Hippocampal formation (tissue), 2 donors: ENCODE measurements at places on chromosomes 1 and 21.
A peak's percentile ranks its signal among the peaks of the same experiment; 100 is the strongest.

DNA sequence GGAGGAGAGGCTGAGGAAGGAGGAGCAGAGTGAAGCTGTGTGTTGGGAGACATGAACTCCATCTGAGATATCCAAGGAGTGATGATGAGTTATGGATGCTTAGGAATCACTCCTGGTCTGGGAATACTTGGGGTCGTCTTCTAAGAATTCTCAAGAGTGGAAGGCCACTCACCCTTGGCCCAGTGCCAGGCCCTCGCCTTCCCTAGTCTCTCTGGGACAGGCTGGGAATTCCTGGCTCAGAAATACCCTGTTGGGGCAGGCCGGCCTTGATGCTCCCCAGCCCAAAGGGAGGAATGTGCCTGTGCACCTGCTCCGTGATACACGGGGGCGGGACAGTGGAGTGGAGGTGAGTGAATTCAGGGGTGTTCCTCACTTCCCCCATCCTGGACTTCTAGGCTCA lies 12.6 kb upstream of the LMNA start:
- DNase-seq = no peak

DNA sequence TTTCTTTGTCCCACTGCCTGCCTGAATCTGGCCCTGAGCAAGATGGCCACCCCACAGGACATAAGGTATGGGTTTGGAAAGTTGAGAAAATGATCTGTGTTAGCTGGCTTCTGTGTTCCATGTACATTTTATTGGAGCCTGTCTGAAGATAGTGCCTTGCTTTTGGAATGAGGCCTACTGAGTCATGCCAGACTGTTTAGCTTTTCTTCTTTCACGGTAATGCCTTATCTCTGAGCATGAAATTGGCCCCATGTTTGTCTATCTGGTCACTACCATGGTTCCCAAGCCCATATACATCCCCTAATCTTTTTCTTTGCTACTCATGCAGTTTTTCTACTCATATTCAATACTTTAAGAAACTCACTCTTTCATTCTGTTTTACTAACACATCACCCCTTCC lies 85.1 kb upstream of the LMO4 start:
- DNase-seq = no peak

DNA sequence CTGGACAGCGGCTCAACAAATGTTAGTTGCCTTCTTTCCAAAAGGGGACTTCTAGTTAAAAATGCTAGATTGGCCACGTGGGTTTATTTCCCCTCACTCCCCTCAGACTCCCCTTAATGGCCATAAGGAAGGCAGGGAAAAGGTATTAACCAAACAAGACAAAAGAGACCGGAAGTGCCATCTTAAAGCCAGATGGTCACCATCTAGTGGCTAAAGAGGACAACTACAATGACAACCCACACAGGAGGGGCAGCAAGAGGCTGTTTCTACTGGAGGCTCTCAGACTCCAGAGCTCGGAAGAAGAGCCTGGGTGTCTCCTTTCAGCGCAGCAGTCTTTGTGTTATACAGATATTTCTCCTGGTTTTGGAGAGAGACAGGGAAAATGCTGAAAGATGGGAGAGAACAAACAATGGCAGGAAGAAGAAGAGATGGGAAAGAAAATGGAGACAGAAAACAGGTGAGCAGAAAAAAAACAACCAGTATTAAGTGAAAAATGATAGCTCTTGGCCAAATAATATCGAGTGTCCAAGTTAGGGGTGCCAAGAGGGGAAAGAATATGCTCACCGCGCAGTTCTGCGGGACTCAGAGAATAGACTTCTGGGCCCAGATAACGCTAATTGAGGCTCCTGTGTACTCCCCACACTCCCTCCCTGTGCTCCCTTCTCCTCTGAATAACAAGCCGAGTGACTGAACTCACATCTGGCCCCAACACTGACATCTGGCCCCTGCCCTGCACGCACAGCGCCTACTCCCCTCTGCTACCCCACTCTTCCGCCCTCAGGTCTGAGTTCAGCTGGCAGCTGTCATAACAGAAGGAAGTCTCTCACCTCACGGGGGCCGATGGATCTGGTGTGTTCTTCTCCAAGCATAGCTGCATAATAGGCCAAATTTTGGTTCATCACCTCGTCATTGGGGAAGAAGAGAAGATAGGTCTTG lies 9.6 kb downstream of the P3H1 start:
- no peak for DNase-seq

GRCh38 chr1:3703786-3704371 lies 48.4 kb upstream of the CCDC27 start:
- no peak for DNase-seq

GRCh38 chr1:33599516-33600115 lies 127.2 kb downstream of the ZSCAN20 start:
- DNase-seq = no peak

- DNase-seq = no peak
Measured at GRCh38 chr1:192559115-192560006, 16.2 kb upstream of the RGS1 start.

GRCh38 chr1:214448536-214448935 lies 102.9 kb downstream of the PTPN14 start:
- DNase-seq = no peak

- DNase-seq = no peak
Measured at GRCh38 chr1:63189677-63190076, 132.7 kb upstream of the FOXD3 start.

DNA sequence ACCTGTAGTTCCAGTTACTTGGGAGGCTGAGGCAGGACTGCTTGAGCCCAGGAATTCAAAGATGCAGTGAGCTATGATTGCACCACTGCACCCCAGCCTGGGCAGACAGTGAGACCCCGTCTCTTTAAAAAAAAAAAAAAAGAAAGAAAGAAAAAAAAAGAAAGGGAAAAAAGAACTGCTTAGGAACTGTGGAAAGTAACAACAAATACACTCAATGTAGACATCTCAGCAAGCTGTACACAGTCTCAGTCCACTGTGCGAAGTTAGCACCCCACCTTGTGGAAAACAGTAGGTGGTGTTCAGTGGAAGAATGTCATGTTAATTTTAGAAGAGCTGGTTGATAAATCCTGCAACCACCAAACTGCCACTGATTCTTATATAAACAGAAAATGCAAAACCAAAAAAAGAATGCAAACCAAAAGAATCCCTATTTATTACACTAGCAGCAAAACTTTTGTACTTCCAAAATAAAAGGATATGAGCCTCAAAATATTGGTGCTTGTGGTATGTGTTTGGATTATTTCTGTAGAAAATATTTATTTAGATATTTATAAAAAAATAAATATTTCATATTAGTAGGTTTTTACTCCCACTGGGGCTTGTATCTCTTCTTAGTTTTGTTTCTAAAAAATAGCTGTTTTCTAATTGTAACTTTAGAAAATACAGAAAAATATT lies 31.1 kb downstream of the ALG14 start:
- peak; percentile 84 for DNase-seq

GRCh38 chr1:23902321-23903278 lies 10.6 kb downstream of the CNR2 start:
- DNase-seq = no peak

DNA sequence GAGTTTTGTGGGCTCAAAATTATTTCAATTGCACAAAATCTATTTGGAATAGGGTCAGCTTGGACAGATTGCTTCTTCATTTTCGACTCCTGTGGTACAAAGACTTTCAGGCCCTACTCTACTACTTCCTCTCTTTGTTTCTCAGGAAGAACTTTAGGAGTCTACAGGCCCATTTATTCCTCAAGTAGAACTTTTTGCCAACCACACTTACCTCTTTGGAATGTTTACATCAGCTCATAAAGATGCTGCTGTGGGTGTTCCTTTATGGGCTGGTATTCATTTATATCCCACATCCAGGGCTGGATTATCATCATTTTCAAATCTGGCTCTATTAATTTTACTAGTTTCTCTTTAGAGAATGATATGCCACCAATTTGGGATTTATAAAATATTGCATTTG lies 46.3 kb upstream of the TNFSF18 start:
- no peak for DNase-seq

- no peak for DNase-seq
Measured at GRCh38 chr21:35203093-35203977, 154.2 kb upstream of the RUNX1 start.

- DNase-seq = peak; percentile 31
Measured at GRCh38 chr1:6922096-6922931, 137.1 kb downstream of the CAMTA1 start.

DNA sequence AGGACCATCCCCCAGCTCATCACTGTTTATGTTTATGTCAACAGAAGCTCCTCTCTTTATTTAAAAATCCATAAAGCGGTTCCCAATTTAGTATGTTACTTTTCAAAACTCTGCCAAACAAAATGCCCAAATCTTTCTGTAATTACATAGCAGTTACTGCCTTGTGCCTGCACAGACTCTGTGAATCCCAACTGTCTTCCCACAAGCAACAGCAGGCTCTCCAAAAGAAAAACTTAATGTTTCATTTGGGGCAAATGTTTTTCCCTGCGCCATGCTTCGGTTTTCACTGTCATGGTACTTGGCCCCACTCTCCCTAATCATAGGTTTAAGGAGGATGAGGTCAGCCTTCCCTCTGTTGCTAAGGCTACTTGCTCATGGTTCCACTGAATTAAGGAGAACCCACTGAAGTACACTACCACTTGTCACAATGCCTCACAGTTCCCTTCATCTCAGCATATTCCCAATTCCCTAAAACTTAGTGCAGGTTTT lies 4.6 kb downstream of the COLGALT2 start:
- DNase-seq = no peak

GRCh38 chr1:169546087-169546995 lies 39.9 kb downstream of the F5 start:
- DNase-seq = peak; percentile 28

GRCh38 chr21:29827236-29827635 lies 112.6 kb downstream of the GRIK1 start:
- no peak for DNase-seq

DNA sequence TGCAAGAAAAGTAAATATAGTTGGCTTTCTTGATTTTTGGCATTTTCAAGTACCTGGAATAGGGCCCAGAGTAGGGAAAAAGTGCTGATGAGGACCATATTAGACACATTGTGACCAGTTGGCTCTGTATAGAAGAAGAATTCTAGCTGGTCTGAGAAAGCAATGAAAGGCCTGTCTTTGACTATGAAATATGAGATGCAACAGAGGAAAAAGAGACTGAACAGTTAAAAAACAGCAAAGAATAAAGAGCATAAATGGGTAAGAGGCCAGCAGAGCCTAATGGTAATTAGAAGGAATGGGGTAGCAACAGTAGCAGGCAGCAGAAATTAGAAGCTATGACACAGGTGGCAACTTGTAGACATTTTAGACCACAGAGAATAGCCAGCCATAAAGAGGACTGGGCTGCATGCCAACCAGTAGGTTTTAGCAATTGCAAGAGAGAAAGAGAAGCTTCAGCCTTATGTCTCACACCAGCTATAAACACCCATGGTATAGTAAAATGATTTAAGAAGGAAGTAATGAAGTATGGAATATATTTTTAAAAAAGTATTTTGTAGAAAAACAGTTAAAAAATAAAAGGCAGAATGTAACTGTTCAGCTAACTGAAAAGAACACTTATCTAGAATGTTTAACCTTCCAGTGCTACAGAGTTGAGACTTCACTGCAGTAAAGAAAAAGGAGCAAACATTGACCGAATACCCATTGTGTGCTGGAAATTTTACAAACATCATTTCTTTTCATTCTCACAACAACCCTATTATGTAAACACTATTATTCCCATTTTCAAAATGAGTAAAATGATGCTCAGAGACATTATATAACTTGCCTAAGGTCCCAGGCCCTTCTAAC lies 114.1 kb downstream of the LHX4 start:
- DNase-seq = no peak

- DNase-seq = no peak
Measured at GRCh38 chr21:31132574-31133242, 94.4 kb upstream of the KRTAP19-8 start.

GRCh38 chr1:223524930-223525451 lies 131.8 kb downstream of the CCDC185 start:
- DNase-seq = no peak

- no peak for DNase-seq
Measured at GRCh38 chr21:35390013-35390776, 341.1 kb upstream of the RUNX1 start.

DNA sequence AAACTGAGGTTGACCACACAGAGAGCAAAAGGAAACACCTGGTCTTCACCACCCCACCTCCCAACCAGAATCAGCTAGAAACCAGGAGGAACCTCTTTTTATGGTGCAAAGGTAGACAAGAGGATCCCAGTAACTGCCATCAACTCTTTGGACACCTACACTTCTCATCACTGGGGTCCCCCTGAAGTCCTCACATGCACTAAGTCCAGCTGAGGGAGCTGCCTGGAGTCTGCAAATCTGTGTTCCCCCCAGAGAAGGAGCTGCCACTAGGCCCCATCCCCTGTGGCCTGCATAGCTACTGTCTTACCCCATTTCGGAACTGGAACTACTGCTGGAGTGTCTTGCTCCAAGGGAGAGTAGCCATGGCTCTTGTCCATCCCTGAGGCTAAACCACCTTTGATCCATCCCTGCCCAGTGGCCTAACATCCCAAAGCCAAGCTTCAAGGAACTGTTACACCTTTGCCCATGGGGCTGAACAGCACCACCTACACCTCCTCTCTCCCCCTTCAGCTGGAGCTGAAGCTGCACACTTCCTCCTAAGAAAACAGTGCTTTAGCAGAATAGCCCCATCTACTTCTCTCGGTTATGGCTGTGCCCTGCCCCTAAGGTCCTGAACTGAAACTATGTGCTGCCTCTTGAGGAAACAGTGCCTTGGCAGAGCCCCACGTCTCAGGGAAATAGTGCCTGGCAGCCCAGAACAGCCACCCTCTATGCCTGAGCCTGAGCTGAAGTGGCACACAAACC lies 85.4 kb upstream of the CD53 start:
- no peak for DNase-seq

- DNase-seq = no peak
Measured at GRCh38 chr1:40556121-40556520, 24.7 kb downstream of the ZNF684 start.
